CD4-positive, alpha-beta T cell treated with Interleukin-2 at 100 ng/mL for 4 hours (primary cell): ENCODE measurements at places on chromosomes 2 and 18.

- no peak for DNase-seq
These were observed 202.2 kb downstream of the TNS1 start for GRCh38 chr2:217800433-217801114.

GRCh38 chr18:50181590-50181989 is 13.4 kb downstream of the MYO5B start:
- no peak for DNase-seq

DNA sequence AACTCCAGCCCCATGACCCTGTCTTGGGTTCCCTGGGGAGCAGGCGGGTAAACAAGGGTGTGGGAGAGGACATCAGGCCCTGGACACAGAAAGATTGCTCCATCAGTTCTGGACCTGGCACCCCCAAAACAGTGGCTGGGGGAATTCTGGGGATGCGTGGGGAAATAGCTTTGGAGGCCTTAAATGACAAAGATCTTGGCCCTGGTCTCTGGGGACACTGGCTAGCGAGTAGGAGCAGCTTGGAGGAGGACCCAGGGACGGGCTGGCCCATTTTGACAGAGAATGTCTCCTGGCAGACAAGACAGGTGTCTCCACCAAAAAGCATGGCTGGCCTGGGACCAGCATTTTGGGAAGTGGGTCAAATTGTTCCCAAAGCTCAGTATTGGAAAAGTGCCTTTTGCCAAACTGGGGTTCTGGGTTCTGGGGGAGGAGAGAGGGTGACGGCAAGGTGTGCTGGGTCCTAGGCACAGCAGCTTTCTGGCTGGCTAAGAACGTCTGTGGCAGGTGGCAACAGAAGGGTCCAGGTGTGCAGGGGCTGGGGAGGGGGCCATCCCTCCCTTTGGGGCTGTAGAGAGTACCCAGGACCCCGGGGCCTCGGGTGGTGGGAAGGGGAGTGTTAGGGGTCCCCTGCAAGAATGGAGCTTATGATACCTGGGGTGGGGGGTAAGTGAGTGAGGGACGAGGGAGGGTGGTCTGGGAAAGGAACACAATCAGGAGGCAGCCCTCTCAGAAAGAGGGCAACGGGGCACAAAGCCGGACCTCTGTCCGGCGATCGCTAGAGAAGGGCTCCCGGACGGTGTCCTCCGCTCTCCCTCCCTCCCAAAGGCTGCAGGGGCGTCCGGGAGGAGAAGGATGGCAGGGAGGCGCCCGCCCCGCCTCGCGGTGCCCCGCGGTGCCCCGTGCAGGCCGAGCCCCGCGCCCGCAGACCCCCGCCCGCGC is 556 bp downstream of the CYRIA start:
- DNase-seq: no peak

GRCh38 chr18:49045585-49045984 is 94.8 kb upstream of the SMAD7 start:
- DNase-seq: no peak

GRCh38 chr2:23289671-23290070 is 95.3 kb upstream of the KLHL29 start:
- no peak for DNase-seq
